CD4-positive, alpha-beta T cell treated with Interferon alpha-2 for 1 hour (primary cell): ENCODE measurements at places on chromosomes 11 and 22.

DNA sequence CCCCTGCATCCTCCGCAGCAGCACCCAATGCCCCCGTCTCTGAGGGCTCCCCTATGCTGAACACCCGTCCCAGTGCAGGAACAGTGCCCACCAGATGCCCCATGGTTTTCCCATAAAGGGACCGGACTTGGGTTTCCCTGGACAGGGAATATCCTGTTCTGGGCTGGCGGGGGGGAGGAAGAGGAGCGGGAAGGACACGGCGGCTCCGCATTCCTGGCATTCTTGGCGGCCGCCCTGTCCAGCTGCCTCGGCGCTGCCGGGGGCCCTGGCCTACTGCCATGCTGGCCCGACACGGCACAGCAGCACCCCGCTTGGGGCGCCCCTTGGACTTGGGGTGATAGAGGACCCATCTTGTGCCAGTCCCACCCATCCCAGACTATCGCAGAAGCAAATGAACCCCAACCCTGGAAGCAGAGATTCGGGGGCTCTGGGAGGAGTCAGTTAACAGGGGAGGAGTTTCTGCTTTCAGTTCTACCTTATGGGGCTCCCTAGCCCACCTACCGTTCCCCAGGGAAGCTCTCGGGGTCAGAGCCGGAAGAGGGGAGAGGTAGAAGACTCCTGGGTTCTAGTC lies 23.7 kb upstream of the CBX7 start:
- no peak for DNase-seq

- no peak for DNase-seq
Measured at GRCh38 chr22:50204571-50204970, 3.8 kb downstream of the SELENOO start.

- no peak for DNase-seq
Measured at GRCh38 chr11:11432621-11433319, 79.7 kb upstream of the CSNK2A3 start.

DNA sequence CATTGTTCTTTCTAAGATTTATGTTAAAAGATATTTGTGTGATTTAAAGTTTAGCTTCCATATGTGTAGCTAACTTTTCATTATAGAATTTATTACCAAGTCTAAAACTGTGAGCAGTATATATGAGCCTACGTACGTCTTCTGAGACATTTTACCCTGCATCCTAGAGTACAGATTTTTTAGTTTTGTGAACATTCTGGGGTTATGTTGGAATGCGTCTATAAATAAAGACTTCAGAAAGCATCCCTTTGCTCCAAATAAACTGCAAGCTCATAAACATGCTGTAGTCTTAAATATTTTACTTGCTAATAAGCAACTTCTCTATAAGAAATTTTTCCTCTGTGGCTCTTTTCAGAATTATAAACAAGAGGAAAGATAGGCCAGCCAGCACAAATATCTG lies 236.5 kb downstream of the DDX10 start:
- DNase-seq, result no peak

- DNase-seq, result no peak
Measured at GRCh38 chr11:69978841-69979614, 99.1 kb upstream of the ANO1 start.

GRCh38 chr11:58776891-58777710 lies 45.4 kb upstream of the GLYAT start:
- no peak for DNase-seq

DNA sequence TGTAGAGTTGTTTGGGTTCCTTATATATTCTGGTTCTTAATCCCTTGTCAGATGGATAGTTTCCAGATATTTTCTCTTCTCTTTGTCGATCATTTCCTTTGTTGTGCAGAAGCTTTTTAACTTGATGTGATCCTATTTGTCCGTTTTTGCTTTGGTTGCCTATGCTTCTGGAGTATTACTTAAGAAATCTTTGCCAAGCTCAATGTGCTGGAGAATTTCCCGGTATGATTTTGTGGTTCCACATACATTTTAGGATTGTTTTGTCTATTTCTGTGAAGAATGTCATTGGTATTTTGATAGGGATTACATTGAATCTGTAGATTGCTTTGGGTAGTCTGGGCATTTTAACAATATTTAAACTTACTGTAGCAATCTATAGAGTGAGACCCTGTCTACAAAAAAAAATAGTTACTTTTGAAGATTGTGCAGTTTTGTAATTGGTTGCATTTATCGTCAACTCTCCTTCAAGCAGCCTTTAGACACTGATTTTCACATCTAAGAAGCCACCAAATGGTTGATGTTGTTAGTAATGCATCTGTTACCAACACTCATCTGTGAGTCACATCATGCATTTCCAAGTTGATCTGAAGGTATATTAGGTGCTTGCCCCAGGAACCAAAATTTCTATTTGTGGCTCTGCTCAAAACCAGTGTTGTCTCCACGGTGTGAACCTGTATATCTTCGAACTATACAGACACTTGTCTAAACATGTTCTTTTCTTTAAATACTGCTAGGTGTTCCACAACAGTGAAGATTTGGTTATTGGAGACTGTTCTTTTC lies 21.4 kb downstream of the XRCC6 start:
- DNase-seq, result no peak

- no peak for DNase-seq
Measured at GRCh38 chr11:64472593-64473455, 113.9 kb downstream of the RPS6KA4 start.

DNA sequence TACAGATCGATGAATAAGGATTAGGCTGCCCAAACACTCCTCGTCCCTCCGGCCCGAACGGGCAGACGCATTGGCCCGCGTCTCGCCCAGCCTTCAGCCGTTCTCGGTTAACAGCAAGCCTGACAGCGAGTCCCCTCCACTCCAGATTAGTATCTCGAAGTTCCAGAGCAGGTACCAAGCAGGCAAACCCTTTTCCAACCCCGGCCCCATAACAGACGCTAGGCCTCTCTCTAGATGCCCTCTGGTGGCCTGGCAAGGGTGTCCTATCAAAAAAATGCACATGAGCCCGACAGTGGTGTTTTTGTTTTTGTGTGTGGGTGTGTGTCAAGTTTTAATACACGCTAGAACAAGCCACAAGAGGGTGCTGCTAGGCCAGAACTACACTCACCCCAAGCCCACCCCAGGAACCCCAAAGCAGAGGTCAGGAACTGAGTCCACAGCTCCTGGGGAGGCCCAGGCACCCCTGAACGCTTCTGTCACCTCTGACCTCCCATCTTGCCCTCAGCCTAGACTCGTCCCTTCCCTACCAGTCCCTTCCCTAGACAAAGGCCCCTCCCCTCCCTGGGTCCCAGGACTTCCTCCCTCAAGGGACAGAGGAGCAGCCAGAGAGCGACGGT lies 658 bp upstream of the ARFGAP2 start:
- peak; percentile 85 for DNase-seq

- DNase-seq, result no peak
Measured at GRCh38 chr11:133697161-133697560, 148.2 kb downstream of the SPATA19 start.

DNA sequence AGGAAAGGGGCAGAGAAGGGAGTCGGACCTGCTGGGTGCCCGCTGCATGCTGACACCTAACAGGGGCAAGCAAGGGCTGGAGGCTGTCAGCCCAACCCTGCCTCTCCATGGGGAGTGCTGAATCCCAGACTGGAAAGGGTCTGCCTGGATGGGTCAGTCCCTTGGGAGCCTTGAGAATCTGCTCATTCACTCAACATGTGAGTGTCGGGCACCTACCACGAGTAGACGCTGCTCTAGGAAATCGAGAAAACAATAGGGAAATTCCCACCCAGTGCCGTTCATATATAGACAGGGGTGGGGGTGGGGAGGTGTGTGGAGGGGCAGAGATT lies 4.4 kb upstream of the CTSD start:
- no peak for DNase-seq

DNA sequence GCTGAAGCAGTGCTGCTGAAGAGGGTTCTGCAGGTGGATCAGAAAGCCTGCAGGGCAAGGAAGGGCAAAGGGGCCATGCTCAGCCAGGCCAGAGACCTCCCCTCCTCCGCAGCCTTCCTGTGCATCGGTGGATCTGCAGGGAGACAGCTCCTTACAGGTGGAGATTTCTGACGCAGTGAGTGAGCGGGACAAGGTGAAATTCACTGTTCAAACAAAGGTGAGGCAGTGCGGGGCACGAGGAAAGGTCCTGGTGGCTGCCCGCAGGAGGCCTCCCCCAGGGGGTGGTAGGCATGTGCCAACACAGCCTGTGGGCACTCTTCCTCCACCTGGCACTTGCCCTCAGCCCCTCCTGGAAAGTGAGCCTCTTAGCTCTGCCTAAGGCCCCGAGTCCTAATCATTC lies 8.6 kb downstream of the CFL1 start:
- no peak for DNase-seq

- no peak for DNase-seq
Measured at GRCh38 chr11:45083544-45084087, 62.8 kb upstream of the PRDM11 start.

GRCh38 chr11:73386016-73386415 lies 9.8 kb downstream of the RELT start:
- no peak for DNase-seq

- DNase-seq, result no peak
Measured at GRCh38 chr11:29483831-29484230, 533.0 kb downstream of the KCNA4 start.

- no peak for DNase-seq
Measured at GRCh38 chr11:27663326-27663725, 36.9 kb downstream of the BDNF start.

- peak; percentile 45 for DNase-seq
Measured at GRCh38 chr11:78801161-78801884, 226.7 kb upstream of the NARS2 start.

DNA sequence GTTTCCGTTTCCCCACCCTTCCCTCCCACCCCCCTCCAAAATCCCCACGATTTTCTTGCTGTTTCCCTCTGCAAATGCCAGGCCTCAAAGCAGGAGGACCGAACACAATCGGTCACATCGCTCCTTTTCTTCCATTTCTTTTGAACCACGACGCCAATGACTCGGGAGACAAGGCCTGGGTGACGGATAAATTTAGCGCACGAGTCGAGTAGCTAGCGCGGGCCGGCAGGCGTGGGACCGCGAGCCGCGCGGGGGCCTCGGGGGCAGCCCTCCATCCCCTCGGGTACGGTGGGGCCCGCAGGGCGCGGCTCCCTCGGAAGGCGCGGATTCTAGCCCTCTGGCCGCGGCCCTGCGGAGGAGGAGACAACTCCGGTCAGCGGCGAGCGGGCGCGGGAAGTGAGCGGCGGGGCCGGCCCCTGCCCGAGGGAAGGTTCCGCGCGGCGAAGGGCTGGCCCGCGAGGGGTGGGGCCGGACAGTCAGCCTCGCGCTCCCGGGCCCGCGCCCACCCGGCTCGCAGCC lies 414 bp downstream of the JOSD1 start:
- DNase-seq, result no peak

DNA sequence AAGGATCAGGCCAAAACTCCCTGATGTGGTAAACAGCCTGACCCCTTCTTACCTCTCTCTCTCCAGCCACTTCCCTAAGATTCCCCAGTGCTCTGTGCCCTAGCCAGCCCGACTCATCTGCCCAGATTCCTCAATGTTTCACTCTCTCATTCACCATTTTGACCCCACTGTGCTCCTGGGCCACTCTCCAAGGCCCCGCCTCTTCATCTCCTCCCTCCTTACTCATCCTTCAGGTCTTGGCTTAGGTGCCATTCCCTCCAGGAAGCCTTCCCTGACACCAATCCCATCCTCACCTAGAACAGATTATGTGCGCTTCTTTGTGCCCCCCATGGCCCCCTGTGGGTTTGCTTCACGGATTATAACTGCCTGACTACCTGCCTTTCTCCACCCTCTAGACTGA lies 13.2 kb downstream of the SLC43A3 start:
- no peak for DNase-seq

DNA sequence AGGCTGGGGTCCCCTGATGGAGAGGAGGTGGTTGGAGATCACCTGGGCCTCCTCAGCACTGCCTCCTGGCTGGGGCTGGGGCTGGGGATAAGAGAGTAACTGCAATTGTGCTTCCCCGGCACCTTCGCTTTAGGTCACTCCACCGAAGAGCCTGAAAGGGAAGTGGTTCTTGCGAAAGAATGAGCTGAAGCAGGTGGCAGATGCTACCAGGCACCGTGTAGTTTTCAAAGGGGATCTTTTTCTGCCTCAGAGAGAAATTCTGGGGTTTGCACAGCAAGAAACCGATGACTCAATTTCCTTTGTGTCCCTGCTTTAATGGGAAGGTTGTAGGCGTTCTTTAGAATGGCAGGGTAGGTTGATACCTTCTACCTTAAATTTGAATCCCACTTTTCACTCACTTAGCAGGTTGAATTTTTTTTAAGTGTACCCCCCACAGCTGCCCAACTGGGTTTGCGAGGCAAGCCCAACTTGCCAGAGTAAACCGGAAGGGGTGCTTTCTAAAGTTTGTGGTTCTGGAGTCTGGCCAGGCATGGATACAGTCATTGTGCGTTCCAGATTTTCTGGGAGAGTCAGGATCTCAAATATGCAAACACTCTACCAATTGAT lies 5.3 kb downstream of the CD44 start:
- peak; percentile 76 for DNase-seq

DNA sequence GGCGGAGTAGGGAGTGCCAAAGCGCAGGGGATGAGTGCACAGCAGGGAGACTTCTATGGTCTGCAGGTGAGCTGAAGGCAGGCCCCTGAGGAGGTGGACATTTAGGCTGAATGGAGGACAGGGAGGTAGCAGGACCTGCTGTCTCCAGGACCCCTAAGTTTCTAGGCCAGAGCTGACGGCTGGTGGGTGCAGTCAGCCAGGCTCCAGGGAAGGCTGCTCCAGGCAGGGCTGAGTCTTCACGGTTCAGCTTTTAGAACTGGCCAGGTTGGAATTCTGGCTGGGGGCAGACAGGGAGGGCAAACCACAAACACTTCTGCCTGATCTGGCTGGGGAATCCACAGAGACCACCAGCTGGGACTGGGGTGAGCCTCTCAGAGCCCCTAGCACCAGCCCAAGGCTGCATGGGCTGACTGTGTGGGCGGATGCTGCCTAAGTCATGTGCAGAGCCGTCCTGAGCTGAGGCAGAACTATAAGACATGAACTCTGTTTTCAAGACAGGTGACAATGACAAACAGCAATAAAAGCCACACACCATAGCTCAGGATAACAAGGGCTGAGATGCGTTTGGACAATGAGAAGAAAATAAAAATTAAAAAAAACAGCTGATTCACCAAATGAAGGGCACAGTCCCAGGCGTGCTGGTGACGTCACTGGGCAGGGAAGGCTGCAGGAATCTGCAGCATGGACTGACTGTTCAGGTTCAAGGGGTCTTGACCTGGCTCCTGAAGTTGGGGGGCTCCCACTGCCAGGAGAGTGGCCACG lies 10.4 kb upstream of the MALAT1 start:
- DNase-seq, result no peak

- DNase-seq, result no peak
Measured at GRCh38 chr11:72232260-72233055, 7.9 kb downstream of the INPPL1 start.

DNA sequence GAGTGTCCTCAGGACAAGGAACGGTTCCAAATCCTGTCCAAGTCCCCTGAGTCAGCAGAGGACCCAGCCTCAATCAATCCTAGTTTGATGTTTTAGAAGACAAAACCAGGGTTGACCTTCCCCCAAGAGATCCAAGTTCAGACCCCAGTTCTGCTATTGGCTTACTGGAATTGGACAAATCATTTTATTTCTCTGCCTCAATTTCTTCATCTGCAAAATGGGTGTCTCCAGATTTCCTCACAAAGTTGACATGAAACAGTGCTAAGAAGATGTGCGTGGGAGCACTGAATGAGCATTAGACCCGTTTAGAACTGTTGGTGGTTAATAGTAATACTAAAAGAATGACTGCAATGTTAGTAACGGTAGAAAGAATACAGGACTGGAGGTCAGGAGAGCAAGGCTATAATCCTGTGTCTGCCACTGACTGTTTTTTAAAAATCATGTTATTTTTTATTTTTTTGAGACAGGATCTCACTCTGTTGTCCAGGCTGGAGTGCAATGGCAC lies 32.8 kb upstream of the SCUBE1 start:
- DNase-seq, result no peak

- peak; percentile 23 for DNase-seq
Measured at GRCh38 chr22:42889304-42889703, 32.2 kb upstream of the ARFGAP3 start.
